ENCODE measurements at places on chromosomes 16 and 17.
A peak's percentile ranks its signal among the peaks of the same experiment; 100 is the strongest.

DNA sequence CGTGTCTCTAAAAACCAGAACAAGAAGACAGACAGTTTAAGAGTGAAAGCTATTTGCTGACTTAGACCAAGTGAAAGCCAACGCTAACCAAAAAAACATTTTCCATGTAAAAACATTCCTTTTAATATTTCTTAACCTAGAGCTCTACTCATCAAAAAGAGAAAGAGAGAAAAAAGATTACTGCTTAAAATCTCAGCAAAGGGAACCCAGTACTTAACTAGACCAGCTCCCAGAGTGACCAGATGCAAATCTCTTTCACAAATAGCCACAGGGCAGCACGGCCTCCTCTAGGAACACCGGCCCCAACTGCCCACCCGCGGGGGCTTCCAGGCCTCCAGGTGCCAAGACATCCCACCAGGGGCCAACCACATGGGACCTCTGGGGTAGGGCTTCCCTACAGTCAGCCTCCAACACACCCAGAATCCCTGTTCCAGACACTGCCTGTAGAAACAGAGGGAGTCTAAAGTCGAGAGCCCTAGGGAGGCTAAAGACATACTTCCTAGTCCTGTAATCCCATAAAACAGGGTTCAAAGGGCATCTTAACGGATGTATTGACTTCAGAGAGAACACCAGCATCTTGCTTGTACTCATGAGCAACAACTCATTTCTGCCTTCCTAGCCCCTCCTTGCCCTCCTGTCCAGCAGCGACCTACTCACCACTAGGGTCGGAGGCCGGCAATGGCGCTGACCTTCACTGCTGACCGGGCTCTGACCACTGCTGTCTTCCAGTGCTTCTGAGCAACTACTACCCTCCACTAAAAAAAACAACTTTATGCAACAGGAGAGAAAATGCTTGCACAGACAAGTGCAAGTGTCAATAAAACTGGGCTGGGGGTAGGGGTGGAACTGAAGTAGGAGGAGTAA lies 21.3 kb downstream of the ZCCHC14 start:
- no peak for DNase-seq

- DNase-seq: no peak
Observed at GRCh38 chr17:3848229-3848835, 2.3 kb upstream of the NCBP3 start.

DNA sequence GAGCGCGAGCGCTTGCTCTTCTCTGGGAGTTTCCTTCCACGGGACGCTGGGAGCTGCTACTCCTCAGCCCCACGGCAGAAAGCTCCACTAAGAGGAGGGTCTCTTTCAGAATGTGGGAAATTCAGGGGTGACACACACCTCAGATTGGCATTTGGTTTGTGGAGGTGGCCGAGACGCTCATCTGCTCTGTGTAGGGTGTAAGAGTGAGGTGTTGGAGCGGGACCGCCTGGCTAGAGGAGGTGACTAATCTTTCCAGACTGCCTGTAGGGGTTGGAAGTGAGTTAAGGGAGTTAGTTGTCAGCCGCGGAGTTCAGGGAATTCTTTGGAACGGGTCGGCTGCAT lies 735 bp downstream of the PSMD11 start:
- DNase-seq: peak; percentile 13

- DNase-seq: no peak
Observed at GRCh38 chr17:9241371-9241712, 220.0 kb downstream of the NTN1 start.
